ENCODE measurements at places on chromosomes 7 and 10. TPM values are rescaled to one million over a fixed set of nuclear protein-coding genes. Genes with fewer than 3 reads are reported as not detected.

Gene VSTM4
- total RNA-seq, result 0.50 TPM

Gene YAE1
- 20.4 TPM for total RNA-seq

Gene STAG3
- total RNA-seq, result 0.22 TPM

Gene CUBN
- total RNA-seq, result 0.05 TPM

Gene CALML3
- total RNA-seq, result not detected

Gene BZW2
- 102 TPM for total RNA-seq

Gene NAT16
- 0.17 TPM for total RNA-seq

Gene SRRM3
- 5.6 TPM for total RNA-seq

Gene ODAD2
- 0.27 TPM for total RNA-seq

Gene C10orf143
- 0.89 TPM for total RNA-seq

Gene FKBP6
- total RNA-seq, result not detected

Gene GNGT1
- total RNA-seq, result not detected

Measured in A549 treated with CpdA at 1 μM for 4 hours (cell line).